ENCODE measurements at places on chromosomes 5 and 9. TPM values are rescaled to one million over a fixed set of nuclear protein-coding genes. Genes with fewer than 3 reads are reported as not detected.

Gene PROB1
- 1.0 TPM for total RNA-seq

Gene SHOC1
- total RNA-seq = under 0.01 TPM

Gene DDX4
- total RNA-seq = not detected

Gene MVB12B
- total RNA-seq = 2.0 TPM

Gene FAM221B
- total RNA-seq = not detected

Gene PCDHGA5
- 1.3 TPM for total RNA-seq

Gene CARTPT
- total RNA-seq = not detected

Gene TERT
- not detected for total RNA-seq

Gene GAS1
- 85.8 TPM for total RNA-seq

Gene GPR150
- 0.28 TPM for total RNA-seq

Gene CDC20B
- not detected for total RNA-seq

Gene IL31RA
- total RNA-seq = 0.71 TPM

Gene SGCD
- total RNA-seq = 9.2 TPM

Gene ABCA2
- 20.0 TPM for total RNA-seq

Gene ARHGEF28
- 15.9 TPM for total RNA-seq

Gene LRRC70
- total RNA-seq = 0.57 TPM

Gene SPEF2
- total RNA-seq = 2.2 TPM

Gene TMEM141
- 57.2 TPM for total RNA-seq

Gene SLC6A7
- total RNA-seq = not detected
